ENCODE measurements at places on chromosomes 5 and 9. TPM values are rescaled to one million over a fixed set of nuclear protein-coding genes. Genes with fewer than 3 reads are reported as not detected.

Gene GARIN3
- not detected for total RNA-seq

Gene ZER1
- 56.1 TPM for total RNA-seq

Gene ASPN
- total RNA-seq: 419 TPM

Gene CATSPER3
- not detected for total RNA-seq

Gene UBAP1
- 33.8 TPM for total RNA-seq

Gene GPR150
- total RNA-seq: not detected

Gene AQP7
- 8.4 TPM for total RNA-seq

Gene PCDHA1
- total RNA-seq: not detected

Gene NUDT2
- total RNA-seq: 25.0 TPM

Gene KLF9
- 48.3 TPM for total RNA-seq

Gene MAP3K1
- total RNA-seq: 36.5 TPM
